ENCODE measurements at places on chromosomes 7 and 10. TPM values are rescaled to one million over a fixed set of nuclear protein-coding genes. Genes with fewer than 3 reads are reported as not detected.

PARD3 gene
- total RNA-seq = not detected

SPDYE8 gene
- not detected for total RNA-seq

DNA sequence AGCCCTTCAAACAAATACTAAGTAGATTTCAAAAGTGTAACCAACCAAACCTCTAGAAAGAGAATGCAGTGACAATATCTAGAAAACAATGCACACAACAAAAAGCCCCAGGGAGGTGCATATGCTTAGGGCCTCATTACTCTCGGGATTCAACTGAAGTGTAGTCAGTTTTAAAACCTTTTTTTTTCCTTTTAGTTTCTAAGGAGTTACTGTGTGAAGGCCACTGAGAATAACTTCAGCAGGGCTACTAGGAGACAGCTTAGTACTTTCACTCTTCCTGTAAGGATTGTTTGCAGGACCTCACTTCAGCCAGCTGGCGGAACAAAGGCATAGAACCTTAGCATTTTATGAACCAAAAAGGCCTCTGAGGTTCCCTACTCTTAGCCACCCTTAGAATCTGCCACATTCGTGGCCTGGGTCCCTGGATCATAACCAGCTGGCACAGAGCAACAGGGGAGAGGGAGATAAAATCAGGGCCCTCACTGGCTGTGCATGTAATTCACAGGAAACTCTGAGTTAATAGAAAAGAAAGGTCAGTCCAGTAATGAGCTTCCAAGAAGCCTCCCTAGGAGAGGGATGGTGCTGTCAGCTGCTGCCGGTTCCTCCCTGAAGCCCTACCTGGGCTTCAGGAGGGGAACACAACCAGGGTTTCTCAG is 3.6 kb downstream of the VOPP1 start:
- peaks cover 6% of the 10 kb centered on the region for H3K36me3 ChIP-seq
- no peak for DNase-seq
- H3K27me3 ChIP-seq = no peaks in the 10 kb centered on the region
- peak overlapping the region; percentile 11 for H3K4me3 ChIP-seq
- H3K4me1 ChIP-seq = peaks cover 77% of the 10 kb centered on the region

GRCh38 chr10:117218654-117219053 is 21.4 kb downstream of the KCNK18 start:
- no peak overlapping the region for H3K4me3 ChIP-seq
- H3K27me3 ChIP-seq = no peaks in the 10 kb centered on the region
- H3K27ac ChIP-seq = no peak overlapping the region
- peaks cover 15% of the 10 kb centered on the region for H3K4me1 ChIP-seq

DNA sequence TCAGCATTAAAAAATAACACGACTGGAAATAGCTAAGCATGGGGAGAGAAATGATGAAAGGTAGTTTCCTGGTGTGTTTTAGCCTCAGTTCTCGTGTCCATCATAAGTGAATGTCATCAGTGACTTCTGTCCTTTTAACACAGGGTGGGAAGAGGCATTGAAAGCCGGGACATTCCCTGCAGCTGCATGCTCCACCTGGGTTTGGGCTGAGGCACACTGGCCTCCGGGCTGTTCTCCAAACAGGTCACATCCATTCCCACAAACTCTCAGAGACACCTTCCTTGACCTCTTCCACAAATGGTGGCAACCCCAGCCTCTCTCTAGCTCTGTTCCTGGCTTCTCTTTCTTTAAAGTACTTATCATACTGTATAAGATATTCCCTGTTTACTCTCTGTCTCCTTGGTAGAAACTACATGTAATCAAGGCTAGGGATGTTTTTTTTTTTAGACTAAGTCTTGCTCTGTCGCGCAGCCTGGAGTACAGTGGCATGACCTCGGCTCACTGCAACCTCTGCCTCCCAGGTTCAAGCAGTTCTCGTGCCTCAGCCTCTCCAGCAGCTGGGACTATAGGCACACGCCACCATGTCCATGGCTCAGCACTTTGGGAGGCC is 22.6 kb downstream of the BAIAP2L1 start:
- H3K27me3 ChIP-seq = no peaks in the 10 kb centered on the region
- no peak for DNase-seq
- H3K4me1 ChIP-seq = no peaks in the 10 kb centered on the region
- no peak overlapping the region for H3K27ac ChIP-seq
- H3K4me3 ChIP-seq = no peak overlapping the region
